HS-5 (cell line): ENCODE measurements at places on chromosomes 2 and 18.

GRCh38 chr2:38554973-38555595 lies 47.6 kb downstream of the HNRNPLL start:
- DNase-seq = no peak

- no peak for DNase-seq
These were observed 331.2 kb upstream of the LRATD1 start for GRCh38 chr2:14301331-14301730.

DNA sequence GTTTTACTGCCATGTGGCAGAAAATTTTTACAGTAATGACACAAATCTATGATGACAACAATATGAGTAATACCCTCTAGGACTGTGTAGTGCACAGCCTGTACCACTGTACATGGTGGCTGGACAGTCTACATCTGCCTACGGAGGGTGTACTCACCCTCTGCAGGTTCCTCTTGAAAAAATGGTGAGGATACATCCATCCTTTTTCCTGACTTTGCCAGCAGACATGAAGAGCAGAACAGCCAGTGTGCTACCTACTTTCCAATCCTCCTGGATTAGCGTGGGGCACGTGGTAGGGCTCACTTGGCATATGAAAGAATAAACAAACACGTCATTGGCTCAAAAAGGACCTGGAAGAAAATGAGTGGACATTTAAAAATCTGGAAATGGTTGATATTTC lies 62.6 kb downstream of the TRPM8 start:
- no peak for DNase-seq

DNA sequence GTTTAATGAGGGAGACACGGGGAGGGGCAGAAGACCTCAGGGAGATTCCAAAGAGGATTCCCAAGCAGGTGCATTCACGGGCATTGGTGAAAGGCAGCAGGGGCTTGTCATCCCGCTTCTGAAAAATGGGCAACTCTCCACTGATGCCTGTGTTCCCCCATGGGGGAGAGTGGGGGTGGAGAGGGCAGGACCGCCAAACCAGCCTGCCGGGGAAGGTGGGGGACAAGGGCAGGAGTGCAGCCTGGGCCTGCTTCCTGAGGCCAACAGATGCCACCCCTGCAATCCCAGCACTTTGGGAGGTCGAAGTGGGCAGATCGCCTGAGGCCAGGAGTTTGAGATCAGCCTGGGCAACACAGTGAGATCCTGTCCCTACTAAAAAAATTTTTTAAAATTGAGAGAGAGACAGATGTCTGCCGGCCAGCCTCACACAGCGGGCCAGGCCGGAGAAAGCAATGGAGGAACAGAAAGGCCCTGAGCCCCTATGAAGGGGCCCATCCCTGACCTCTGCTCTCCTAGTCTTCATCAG lies 44.8 kb upstream of the UBE2F start:
- DNase-seq = no peak
